Naive thymus-derived CD4-positive, alpha-beta T cell (primary cell): ENCODE measurements at places on chromosomes 2 and 18. TPM values are rescaled to one million over a fixed set of nuclear protein-coding genes. Genes with fewer than 3 reads are reported as not detected.

Gene CYP26B1
- not detected for total RNA-seq

- no peaks in the 10 kb centered on the region for H3K36me3 ChIP-seq
- no peak overlapping the region for H3K4me3 ChIP-seq
- no peaks in the 10 kb centered on the region for H3K4me1 ChIP-seq
- no peak for DNase-seq
- H3K27ac ChIP-seq: no peak overlapping the region
- no peaks in the 10 kb centered on the region for H3K27me3 ChIP-seq
Observed at GRCh38 chr2:220880623-220881596, 691.2 kb downstream of the EPHA4 start.

Gene XIRP2
- not detected for total RNA-seq

DNA sequence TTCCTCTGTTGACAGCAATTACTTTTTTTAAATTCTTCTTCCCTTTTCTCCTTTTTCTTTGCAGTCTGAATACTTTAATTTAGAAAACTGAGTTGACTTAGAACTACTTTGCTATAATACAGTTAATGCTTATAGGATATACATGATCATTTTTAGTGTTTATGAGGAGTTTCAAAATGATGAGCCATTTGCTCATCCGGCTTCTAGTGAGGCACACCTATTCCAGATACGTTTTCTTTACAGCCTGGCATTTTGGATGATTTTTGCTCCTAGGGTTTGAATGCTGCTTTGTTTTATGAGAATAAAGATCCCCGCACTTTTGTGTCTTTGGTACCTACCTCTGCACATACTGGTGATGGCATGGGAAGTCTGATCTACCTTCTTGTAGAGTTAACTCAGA, 52.8 kb downstream of the EIF5B start:
- no peak overlapping the region for H3K27ac ChIP-seq
- H3K4me1 ChIP-seq: no peaks in the 10 kb centered on the region

DNA sequence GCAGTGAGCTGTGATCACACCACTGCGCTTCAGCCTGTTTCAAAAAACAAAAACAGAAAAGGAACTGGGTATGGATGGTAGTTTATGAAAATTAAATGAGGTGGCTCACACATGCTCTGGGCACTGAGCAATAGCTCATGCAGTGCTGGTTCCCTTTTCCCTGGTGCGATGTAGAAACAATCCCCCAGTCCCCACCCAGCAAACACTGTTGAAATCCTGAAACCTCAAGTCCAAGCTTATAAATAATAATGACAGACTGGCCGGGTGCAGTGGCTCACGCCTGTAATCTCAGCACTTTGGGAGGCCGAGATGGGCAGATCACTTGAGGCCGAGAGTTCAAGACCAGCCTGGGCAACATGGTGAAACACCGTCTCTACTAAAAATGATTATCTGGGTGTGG, 55.4 kb upstream of the SMAD2 start:
- no peak overlapping the region for H3K4me3 ChIP-seq
- H3K27ac ChIP-seq: no peak overlapping the region
- H3K27me3 ChIP-seq: no peaks in the 10 kb centered on the region
- H3K36me3 ChIP-seq: no peaks in the 10 kb centered on the region
- no peak for DNase-seq
